ENCODE measurements at places on chromosomes 12 and 14. TPM values are rescaled to one million over a fixed set of nuclear protein-coding genes. Genes with fewer than 3 reads are reported as not detected.

ZFYVE21 gene
- 46.2 TPM for total RNA-seq

GRCh38 chr14:60722357-60723115, 1.6 kb downstream of the SIX4 start:
- DNase-seq = peak; percentile 40

GRCh38 chr12:20455001-20455706, 86.8 kb downstream of the PDE3A start:
- no peak for DNase-seq

GRCh38 chr12:130981911-130982310, 28.2 kb downstream of the ADGRD1 start:
- peak; percentile 36 for DNase-seq

DNA sequence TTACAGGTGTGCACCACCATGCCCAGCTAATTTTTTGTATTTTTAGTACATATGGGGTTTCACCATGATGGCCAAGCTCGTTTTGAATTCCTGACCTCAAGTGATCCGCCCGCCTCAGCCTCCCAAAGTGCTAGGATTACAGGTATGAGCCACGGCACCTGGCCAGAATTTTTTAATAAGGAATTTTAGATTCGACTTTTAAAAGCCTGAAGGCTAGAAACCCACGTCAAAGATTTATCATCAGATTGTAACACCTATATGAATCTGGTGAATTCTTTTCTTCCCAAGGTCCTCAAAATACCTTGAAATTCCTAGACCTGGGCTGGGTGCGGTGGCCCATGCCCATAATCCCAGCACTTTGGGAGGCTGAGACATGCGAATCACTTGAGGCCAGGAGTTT, 18.7 kb upstream of the MMP19 start:
- no peak for DNase-seq

TSPAN19 gene
- 0.27 TPM for total RNA-seq

GRCh38 chr14:105093431-105094192, 28.4 kb upstream of the GPR132 start:
- peak; percentile 86 for DNase-seq

RPL36AL gene
- 112 TPM for total RNA-seq

- no peak for DNase-seq
Measured at GRCh38 chr14:90627478-90627877, 188.8 kb downstream of the TTC7B start.

- peak; percentile 81 for DNase-seq
Measured at GRCh38 chr12:89345830-89346740, 6.2 kb downstream of the DUSP6 start.

DNA sequence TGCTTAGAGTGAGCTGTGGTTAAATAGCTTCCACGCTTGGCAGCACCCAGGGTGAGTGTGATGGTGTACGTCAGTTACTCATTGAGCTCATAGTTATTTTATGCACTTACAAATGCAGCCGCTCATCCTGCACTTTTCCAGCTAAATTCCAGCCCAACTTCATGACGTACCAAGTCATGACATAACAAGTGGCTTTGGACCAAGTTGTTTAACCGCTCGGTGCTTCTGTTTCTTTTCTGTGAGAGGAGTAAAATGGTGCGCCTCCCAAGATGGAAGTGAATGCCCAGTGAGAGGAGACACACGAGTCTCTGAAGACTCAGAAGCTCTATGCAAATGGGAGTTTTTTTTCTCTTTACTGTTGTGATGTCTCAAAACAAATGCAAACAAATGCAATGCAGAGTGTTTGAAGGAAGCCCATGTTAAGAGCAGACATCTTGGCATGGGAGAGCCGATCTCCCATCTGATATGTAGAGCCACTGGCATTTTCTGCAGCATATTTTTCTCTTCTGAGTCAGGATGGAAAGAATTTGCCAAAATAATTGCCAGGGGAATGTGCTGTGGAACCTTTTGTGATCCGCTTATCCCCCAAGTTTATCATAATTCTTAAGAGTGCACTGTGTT, 72.2 kb downstream of the FBXW8 start:
- no peak for DNase-seq

HOXC6 gene
- 0.30 TPM for total RNA-seq

ACAD10 gene
- 29.5 TPM for total RNA-seq

GRCh38 chr12:26233631-26234030, 38.3 kb downstream of the SSPN start:
- DNase-seq = no peak

- no peak for DNase-seq
Measured at GRCh38 chr12:92543840-92544239, 158.9 kb upstream of the PLEKHG7 start.

DNA sequence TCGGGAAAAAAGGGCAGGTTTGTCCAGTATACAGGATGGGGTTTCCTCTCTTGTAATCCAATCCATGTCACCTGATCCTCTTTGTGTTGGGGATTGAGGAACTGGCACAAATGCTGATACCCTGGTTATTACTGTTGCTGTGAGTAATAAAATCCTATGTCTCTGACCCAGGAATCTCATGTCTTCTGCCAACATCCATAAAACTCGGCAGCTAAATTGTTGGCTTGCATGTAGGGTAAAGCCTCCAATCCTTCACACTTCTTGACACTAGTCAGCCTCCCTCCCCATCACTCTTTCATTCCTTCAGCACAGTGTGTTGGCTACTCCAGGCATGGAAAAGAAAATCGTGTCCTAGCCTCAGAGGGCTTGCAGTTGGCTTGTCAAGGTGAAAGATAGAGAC, 9.2 kb upstream of the NOS1 start:
- DNase-seq = no peak

GRCh38 chr12:123011701-123012100, 31.2 kb downstream of the ARL6IP4 start:
- no peak for DNase-seq

CD163L1 gene
- 2.1 TPM for total RNA-seq

CHFR gene
- 10.5 TPM for total RNA-seq

DNA sequence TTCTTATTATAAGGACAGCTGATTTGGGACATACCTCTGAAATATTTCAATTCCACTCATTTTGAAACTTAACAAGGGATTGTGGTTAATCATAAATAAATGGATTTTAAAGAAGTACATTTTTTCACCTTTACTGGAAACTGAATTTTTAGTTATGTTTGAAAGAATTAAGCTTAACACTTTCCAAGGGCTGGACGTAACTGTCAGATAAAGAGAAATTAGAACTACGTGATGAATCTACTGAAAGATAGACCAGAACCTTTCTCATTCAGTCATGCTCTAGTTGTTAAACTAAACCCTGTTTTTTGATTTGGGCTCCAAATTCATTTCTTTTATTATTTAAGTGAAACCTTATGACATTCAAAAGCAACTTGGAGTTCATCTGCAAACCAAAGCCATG, 1892.1 kb upstream of the SEL1L start:
- DNase-seq = no peak

- DNase-seq = no peak
Measured at GRCh38 chr12:96167492-96167891, 26.7 kb upstream of the ELK3 start.

DNA sequence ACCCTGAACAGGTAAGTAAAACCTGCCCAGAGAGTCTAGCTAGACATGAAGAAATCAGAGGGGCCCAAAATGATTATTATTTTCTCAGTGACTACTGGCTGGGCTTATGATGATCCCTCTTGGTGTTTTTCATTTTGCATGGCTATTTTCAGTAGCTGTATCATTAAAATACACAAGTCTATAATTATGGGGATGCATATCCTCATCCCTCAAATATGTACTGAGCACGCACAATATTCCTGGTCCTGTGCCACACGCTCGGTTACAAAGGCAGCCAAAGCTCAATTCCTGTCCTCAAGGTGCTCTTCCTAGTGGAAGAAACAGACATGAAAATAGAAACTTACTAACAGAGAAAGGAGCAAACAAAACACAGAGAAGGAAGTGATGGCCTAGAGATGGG, 180.0 kb downstream of the DAD1 start:
- DNase-seq = no peak

- no peak for DNase-seq
Measured at GRCh38 chr12:133172491-133172890, 8.8 kb upstream of the ZNF268 start.

DNA sequence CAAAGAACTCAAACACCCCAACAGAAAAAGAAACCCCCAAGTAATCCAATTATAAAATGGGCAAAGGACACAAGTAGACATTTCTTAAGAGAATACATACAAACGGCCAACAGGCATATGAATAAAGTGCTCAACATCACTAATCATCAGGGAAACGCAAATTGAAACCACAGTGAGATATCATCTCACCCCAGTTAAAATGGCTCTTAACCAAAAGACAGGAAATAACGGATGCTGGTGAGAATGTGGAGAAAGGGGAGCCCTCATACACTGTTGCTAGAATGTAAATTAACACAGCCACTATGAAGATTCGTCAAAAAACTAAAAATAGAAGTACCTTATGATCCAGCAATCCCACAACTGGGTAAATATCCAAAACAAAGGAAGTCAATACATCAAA, 52.4 kb downstream of the CLMN start:
- no peak for DNase-seq

KRT79 gene
- not detected for total RNA-seq

DNA sequence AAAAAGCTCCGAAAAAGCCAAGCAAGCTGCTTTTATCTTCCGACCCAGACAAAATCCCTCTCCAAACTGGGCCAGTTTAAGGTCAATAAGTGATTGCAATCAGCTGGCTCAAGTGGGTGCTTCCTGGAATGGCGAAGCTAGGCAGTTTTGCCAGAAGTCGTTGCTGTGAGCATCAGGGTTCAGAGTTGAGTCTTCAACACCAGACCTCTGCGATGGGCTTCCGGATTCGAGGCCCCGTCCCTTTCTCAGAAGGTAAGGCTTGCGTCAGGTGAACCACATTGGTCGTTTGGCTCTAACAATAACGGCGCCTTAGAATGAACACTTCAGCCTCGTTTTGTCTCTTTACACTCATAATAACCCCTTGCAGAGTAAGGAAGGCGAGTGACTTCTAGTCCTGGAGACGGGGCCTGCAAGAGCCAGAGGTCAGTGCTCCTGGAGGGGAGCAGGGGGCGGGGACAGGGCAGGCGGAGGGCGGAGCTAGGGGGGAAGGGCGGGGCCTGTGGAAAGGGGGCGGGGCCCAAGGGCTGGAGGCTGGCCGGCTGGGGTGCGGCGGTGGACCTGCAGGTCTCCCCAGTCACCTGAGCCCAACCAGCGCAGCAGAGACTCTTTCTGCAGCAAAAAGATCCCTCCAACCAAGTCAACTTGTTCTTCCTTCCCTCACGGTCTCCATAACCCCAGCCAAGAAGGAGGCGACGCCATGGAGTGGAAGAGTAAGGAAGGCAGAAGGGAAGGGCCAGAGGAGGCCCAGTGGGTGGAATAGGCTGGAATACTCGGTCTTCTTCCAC, 34.0 kb upstream of the NFYB start:
- DNase-seq = no peak

- DNase-seq = no peak
Measured at GRCh38 chr14:84029246-84029645, 1500.7 kb upstream of the FLRT2 start.

RDH16 gene
- 0.24 TPM for total RNA-seq

GRCh38 chr12:92987846-92988621, 58.9 kb upstream of the EEA1 start:
- peak; percentile 43 for DNase-seq

DNA sequence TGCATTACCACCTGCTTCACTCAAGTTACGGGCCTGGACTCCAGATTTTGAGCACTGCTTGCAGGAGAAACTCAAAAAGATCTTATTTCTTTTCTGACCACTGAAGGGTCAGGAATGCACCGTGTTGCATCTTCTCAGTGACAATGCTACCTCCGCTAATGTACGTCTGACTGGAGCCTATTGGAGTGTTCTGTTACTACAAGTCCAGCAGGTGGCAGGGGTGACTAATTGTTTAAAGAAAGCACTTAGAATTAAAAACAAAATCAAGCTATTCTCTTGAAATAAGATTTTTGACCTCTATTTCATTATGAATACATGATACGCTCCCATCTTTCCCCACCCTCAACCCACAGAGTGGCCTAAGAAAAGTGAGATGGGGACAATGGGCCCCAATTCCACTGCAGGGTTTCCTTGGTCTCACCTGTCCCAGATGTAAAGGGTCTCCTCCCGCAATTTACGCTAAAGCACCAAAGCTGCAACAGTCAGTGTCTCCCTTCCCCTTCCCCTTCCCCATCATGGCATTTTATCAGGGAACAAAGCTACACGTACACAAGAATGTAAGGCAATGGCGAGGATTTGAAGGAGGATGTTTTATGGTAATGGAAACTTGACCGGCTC, 2.2 kb downstream of the TBPL2 start:
- DNase-seq = no peak

GRCh38 chr12:467591-467990, 7.9 kb downstream of the B4GALNT3 start:
- no peak for DNase-seq

DNAH10 gene
- total RNA-seq = 0.08 TPM

- DNase-seq = no peak
Measured at GRCh38 chr14:93132472-93133065, 16.8 kb upstream of the ITPK1 start.

DNA sequence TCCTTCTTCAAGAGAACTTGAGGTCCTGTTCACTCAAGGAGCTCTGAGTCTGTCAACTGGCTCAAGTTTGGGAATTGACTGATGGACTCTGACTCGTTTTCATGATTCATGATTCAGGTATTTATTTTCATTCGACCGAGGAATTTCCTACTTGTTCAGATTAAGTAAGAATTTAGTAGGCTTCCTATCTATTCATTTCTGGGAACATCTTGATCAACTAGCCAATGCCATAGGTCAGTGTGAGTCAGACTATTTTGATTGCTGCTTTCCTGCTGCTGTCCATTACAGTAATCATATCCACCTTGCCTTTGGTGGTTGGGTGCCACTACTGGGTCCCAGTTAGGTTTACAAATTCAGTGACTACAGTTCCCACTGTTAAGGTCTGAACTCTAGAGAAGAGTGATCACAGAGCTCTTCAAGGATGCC, 6.1 kb downstream of the FAM186A start:
- no peak for DNase-seq

NR4A1 gene
- 46.1 TPM for total RNA-seq

DNA sequence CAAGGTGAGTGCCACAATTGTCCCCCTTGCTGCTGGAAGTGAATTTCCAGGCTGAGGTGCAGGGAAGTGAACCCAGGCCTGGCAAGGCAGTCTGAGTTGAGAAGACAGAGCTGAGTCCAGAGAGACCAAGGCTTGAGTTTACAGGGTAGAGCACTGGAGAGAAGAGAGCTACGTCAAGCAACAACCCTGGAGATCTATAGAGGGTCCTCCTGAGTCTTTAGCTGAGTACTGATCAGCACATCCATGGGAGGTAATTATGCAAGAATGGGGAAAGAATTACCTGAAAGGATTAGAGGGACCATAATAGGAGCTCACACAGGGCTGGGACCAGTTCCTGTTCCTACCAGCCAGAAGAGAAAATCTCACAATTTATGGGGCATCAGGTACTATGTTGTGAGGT, 190.7 kb downstream of the NEDD1 start:
- DNase-seq = no peak

Measured in Right ventricle myocardium superior (tissue), 1 donor.